ENCODE measurements at places on chromosomes 7 and 10.

- peak overlapping the region; percentile 51 for H3K4me3 ChIP-seq
- no peak overlapping the region for H3K27ac ChIP-seq
- no peak for DNase-seq
- H3K27me3 ChIP-seq, result no peaks in the 10 kb centered on the region
- H3K36me3 ChIP-seq, result no peaks in the 10 kb centered on the region
Measured at GRCh38 chr7:38975944-38976392, 1.7 kb upstream of the POU6F2 start.

DNA sequence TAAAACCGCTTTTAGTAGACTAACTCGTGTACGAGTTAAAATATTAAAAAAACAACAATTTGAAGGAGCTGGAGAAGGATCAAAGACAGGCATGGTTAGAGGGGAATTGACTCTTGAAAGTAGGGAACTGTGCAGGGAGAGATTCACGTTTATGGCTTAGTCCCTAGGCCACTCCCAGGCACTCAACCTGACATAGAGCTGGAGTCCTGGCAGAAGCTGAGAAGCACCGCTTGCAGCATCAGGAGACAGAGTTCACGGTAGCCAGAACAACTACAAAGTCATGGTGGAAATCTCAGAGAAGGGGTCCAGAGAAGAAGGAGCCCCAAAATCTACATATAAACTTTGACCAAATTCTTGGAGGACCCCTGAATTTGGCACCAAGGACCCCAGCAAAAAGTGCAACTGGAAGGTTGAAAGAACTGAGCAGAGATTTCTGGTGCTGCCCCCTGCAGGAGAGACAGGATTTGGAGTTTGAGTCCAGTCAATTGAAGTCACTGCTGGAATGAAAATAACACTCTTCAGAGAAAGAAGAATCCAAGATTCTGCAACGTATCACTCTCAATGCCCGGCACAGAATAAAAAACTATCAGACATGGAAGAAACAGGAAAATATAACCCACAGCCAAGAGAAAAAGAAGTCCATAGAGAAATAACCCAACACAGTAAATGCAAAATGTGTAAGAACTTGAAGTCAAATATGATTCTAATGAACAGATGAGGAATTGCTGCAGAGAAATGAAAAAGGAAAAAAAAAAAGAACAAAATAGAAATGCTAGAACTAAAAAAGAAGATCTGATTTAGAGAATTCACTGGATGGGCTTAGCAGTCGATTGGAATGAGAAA is 493.3 kb upstream of the PODXL start:
- H3K4me3 ChIP-seq, result no peak overlapping the region
- H3K27ac ChIP-seq, result no peak overlapping the region
- H3K4me1 ChIP-seq, result no peaks in the 10 kb centered on the region
- DNase-seq, result no peak
- H3K27me3 ChIP-seq, result no peaks in the 10 kb centered on the region
- no peaks in the 10 kb centered on the region for H3K36me3 ChIP-seq

DNA sequence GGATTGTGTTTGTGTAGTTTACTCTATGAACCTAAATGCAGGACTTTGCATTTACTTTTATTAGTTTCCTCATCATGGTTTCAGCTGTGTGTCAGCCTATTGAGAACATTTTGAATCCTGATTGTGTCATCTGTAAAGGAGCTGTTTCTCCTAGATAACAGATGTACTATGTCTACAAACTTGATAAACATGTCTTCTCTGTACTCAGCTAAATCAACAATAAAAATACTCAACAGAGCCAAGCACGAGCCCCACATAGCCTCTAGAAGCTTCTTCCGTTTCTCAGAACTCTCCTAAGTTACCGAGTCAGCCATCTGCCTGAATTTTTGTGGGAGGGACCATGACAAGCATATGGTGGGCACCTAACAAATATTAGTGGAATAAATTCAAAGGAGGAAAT is 234.7 kb downstream of the SKAP2 start:
- no peaks in the 10 kb centered on the region for H3K4me1 ChIP-seq
- H3K4me3 ChIP-seq, result no peak overlapping the region
- no peaks in the 10 kb centered on the region for H3K27me3 ChIP-seq
- no peak overlapping the region for H3K27ac ChIP-seq

DNA sequence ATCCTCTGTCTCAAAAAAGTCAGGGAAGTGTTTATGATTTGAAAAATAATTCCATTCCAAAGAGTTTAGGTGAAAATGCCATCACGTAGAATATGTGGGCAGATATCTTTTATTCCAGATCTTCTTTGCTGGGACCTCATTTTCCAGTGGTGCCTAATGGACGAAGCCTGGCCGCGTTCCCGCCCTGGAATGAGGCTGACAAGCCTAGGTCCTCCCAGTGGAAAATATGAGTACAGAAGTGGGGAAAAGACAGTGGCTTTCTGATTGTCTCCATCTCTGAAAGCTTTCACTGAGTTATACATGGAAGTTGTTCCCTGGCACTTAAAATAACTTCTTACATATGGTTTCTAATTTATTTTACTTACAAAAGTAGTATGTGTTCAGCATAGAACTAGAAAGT is 139.4 kb downstream of the TACC2 start:
- H3K27me3 ChIP-seq, result no peaks in the 10 kb centered on the region
- H3K36me3 ChIP-seq, result no peaks in the 10 kb centered on the region
- peak overlapping the region; percentile 44 for H3K4me3 ChIP-seq

DNA sequence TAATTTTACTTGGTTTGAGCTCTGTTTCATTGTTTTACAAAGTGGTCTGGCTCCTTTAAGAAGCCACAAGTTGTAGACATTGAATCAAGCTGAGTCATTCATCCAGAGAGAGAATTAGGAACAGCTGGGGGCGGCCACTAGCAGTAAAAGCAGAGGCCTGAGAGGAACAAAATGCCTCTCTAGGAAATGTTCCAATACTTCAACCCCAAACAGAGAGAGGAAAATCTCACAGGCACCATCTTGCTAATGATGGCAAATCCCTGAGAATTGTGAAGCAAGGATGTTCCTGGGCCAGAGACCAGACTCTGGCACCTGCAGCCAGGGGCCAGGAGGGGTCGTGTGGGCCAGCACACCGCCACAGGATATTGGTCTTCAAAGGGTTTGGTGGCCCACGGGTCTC is 26.5 kb upstream of the TRIL start:
- H3K27ac ChIP-seq, result peak overlapping the region; percentile 20
- no peaks in the 10 kb centered on the region for H3K36me3 ChIP-seq

DNA sequence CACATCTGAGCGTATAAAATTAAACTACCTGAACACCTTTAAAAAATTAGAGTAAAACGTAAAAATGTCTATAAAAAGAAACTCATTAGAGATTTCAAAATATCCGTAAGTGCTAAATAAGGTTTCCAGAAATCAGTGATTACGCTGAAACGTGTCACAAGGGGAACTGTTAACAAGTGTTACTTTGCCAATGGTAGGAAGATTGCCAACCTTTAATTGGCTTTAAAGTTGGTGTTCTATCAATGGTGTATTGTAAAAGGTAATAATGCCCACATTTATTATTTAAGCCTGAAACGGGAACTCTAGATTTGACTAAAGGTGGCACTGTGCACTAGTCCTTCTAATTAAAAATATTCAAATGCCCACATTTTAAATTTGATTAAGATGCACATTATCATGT is 37.8 kb upstream of the HIBADH start:
- no peaks in the 10 kb centered on the region for H3K36me3 ChIP-seq
- DNase-seq, result no peak
- H3K4me1 ChIP-seq, result no peaks in the 10 kb centered on the region
- H3K27me3 ChIP-seq, result no peaks in the 10 kb centered on the region
- H3K4me3 ChIP-seq, result no peak overlapping the region

- H3K4me1 ChIP-seq, result peaks cover 10% of the 10 kb centered on the region
- DNase-seq, result no peak
- H3K36me3 ChIP-seq, result no peaks in the 10 kb centered on the region
- H3K27me3 ChIP-seq, result no peaks in the 10 kb centered on the region
Measured at GRCh38 chr7:2156756-2157472, 75.8 kb downstream of the MAD1L1 start.

DNA sequence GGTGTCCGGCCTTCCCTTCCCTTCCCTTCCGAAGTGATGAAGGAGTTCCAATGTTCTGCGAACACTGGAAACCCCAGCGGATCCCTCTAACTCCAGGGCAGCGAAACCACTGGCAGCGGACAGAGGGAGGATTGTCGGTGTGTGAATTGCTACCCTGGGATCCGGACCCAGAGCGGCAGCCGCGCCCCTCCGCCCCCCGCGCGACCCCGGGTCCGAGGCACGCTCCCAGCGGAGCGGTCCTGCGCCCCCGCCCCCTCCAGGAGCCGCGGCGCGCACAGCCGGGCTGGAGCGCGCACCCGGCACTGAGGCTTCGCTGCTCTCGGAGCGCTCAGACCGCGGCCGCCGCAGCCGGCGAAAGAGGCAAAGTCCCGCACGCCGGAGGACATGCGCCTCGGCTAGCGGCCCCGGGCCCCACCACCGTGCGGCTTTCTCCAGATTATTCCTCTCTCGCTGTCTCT is at the start of gene PTPRZ1:
TSS of gene PTPRZ1 (plus strand) at position 331 of the 458 bp plus-strand sequence. CDS start 339 bp downstream, outside the sequence.
- no peaks in the 10 kb centered on the region for H3K27me3 ChIP-seq
- peak within 1 kb of the TSS; percentile 63 for H3K4me3 ChIP-seq
- H3K36me3 ChIP-seq, result no peaks in the 10 kb centered on the region
- H3K4me1 ChIP-seq, result no peaks in the 10 kb centered on the region
- no peak for DNase-seq

- H3K36me3 ChIP-seq, result no peaks in the 10 kb centered on the region
- no peak overlapping the region for H3K27ac ChIP-seq
- H3K4me3 ChIP-seq, result no peak overlapping the region
- no peaks in the 10 kb centered on the region for H3K27me3 ChIP-seq
Measured at GRCh38 chr10:103540722-103541121, 47.2 kb downstream of the NEURL1 start.

Measured in ascending aorta (tissue), 2 donors.